ENCODE measurements at places on chromosomes 11 and 22.

DNA sequence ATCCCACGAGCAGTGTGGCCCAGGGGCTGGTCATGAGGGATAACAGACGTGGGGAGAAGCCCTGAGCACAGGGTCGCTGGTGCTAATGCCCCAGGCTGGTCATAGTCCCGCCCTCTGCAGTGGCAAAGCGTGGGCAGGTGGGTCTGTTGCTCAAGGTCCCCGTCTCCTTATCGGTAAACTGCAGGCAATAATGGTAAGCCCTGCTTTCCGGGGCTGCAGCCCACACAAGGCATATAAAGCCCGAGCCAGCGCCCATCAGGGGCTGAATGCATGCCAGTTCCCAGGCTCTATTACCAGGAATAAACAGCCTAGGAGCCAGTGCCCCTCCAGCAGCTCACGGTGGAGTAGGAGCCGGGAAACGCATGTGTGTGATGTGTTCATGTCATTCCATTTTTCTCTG is 261.0 kb downstream of the BRD1 start:
- DNase-seq, result no peak

DNA sequence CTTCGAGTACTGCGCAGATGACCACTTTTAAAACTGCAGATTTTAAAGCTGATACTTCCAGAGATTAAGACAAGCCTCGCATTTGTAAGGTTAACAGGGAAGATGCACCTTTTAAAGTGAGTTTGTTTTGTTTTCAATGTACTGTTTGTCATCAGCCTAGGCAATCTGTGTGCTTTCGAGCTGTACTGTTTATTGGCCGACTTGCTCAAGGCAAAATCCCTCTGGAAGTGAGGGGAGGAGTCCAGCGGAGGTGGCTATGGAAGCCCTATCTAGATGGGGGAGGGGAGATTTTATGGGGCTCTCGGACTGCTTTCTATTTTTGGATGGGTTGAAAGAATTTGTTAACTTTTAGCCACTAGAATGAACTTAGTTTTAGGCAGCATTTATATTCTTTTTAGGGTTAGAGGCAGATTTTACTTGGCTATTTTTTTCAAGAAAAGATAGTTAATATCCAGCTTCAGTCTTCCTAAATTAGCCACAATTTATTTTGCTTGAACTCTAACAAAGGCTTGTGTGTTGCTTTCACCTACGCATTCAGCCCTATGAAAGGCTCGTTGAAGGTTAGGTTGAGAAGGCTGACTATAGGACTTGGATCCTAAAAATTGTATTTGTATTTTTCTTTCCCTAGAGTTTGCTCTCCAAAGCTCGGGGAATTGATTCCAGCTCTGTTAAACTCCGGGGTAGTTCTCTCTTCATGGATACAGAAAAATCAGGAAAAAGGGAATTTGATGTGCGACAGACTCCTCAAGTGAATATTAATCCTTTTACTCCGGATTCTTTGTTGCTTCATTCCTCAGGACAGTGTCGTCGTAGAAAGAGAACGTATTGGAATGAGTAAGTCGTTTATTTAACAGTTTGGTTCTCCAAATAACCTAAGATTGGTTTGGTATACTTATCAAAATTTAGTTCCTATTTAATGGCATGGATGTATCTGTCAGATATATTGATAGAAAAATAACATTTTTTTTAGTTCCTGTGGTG is 2.1 kb downstream of the WEE1 start:
- DNase-seq, result no peak

- DNase-seq, result no peak
Observed at GRCh38 chr11:26946257-26946716, 47.6 kb upstream of the FIBIN start.

- DNase-seq, result no peak
Observed at GRCh38 chr11:61552108-61552635, 28.7 kb downstream of the SYT7 start.

DNA sequence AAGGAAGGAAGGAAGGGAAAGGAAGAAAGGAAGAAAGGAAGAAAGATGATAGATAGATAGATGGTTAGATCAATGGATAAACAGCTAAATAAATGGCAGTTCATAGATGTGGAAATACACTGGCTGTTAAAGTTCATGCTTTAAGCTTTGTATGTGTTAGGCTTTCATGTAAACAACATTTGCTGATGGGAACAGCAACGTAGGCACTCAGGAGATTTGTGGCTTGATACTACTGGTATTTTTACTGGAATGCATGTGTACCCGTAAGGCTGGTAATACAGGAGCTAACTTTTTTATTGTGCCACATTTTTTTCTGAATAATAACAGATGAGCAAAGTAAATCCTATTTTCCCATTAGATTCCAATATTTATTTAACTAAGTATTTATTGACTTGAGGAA is 85.6 kb downstream of the NCAM1 start:
- DNase-seq, result no peak

DNA sequence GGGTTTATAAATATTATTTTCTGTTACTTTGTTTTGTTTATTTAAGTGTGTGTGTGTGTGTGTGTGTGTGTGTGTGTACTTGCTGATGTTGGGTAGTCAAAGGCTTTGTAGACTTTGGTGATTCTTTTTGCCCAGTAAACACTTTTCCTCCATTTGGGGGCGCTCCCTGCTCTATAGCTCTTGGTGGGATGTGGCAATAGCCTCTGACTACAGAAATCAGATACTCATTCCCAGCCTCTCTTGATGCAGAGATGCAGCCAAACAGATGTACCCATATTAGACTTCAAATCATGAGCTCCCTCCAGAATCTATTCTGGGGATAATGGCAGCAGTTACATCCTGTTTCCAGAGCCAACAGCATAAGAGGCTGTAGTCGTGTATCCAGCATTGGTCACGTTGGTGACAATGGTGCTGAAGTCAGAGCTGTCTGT is 33.4 kb upstream of the APOL5 start:
- DNase-seq, result no peak

DNA sequence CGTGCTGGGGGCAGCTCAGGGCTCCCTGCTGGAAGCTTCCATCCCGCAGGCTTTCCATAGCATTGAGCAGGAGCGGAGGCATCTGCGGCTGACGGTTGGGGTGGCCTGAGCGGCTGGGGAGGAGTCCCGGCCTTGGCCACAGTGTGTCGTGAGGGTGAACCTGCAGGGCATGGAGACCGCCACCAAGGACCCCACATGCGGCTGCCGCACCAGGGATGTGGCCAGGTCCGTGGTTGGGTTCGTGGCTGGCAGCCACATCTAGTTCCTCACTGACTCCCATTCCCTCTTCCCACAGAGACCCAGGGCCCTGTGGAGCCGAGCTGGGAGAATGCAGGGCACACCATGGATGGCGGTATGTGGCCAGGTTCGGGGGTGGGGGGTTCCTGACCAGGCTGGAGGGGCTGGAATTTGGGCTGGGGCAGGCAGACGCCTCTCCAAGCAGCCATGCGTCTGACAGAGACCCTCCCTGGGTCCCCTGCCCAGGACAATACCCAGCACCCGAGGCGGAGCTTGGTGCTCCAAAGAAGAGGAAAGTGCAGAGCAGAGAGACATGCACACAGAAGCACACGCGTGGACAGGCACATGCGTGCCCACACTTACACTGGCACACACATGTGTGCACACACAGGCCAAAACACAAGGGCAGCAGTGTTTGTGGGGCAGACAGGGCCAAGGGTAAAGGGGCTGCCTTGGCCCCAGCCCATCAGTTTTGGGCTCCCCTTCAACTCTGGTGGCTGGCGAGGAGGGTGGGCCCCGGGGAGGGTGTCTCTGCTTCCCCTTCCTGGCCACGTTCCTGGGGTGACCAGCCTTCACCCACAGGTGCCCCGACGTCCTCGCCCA is 2.7 kb downstream of the MUC5B start:
- no peak for DNase-seq

GRCh38 chr11:108115500-108116140 is 5.7 kb upstream of the ACAT1 start:
- DNase-seq, result no peak

DNA sequence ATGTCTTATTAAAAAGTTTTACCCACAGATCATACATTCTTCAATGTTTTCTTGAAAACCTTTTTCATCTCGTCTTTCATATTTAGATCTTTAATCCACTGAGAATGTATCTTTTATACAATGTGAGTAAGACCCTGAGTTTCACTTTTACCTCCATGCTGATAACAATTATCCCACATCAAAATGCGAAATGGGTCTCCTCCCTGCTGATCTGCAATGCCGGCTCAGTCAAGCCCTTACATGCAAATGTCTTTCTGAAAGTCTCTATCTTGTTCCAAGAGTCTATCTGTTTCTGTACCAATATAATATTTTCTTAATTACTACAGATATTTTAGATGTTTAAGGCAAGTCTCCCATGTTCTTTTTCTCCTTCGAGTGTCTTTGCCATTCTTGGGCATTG is 50.9 kb downstream of the CDON start:
- no peak for DNase-seq

DNA sequence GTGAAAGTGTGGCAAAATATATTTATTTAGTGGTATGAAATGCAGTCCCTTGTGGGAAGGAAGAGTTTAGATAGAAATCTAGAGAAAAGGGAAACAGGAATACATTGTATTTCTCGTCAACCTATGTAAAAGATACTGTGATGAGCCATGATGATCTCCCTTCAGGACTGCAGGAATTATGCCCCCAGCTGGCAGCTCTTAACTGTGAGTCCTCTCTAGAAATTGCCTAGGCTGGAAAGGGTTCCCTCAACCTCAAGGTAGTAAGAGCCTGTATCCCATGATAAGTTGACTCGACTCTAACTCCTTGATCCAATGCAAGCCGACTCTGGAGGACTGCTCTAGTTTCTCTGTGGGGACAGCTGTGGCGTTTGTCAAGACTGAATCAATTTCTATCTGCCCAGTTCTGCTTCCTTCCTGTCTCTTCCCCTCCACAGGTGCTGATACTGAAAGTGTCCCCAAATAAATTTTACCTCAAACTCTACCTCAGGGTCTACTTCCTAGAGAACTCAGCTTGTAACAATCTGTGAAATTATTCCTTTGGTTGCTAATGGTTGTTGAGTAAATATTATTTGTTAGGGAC is 897.3 kb downstream of the METTL15 start:
- no peak for DNase-seq

DNA sequence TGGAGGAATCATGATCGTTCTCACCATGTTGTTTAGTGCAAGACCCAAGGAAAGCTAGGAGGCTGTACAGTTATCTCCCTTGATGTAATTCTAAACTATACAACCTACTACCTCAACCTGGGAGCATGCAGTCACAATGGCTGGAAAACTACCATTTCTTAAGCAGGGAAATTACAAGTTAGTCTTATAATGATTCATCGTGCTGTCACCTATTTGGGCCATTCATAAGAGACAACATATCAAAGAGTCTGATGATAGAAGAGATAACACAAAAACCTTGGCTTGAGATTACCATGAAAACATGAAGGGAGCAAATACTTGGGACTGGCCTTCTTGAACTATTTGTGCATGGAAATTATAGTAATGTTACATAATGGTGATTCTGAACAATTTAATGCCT is 30.5 kb upstream of the BLID start:
- DNase-seq, result no peak

DNA sequence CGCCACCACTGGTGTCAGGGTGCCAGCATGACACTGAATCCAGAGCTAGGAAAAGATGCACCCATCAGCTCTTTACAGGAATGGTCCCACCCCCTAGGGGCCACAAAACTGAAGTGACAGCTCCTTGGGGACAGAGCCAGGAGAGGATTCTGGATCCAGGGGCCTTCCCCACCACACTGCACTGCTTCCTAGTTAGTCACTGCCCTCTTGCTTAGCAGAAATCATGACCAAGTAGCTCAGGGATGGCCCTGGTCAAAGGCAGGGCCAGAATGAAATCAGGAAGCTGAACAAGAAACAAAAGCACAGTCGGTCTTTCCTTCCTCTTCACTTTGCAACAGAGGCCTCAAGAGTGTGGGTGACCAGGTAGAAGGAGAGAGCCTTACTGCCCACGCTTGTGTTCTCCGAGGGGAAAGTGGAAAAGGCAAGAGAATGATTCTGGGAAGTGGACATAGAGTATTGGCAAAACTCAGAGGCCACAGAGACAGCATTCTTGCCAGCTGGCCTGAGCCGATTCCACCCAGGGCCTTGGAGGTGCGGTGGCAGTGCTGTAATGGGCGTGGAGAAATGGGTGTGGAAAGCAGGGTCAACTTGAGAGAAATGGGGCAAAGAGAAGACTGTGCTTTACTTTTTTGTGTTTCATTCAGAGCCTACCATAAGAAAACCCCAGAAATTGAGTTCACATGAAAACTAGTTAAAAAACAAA is 39.8 kb downstream of the KCNJ1 start:
- no peak for DNase-seq

DNA sequence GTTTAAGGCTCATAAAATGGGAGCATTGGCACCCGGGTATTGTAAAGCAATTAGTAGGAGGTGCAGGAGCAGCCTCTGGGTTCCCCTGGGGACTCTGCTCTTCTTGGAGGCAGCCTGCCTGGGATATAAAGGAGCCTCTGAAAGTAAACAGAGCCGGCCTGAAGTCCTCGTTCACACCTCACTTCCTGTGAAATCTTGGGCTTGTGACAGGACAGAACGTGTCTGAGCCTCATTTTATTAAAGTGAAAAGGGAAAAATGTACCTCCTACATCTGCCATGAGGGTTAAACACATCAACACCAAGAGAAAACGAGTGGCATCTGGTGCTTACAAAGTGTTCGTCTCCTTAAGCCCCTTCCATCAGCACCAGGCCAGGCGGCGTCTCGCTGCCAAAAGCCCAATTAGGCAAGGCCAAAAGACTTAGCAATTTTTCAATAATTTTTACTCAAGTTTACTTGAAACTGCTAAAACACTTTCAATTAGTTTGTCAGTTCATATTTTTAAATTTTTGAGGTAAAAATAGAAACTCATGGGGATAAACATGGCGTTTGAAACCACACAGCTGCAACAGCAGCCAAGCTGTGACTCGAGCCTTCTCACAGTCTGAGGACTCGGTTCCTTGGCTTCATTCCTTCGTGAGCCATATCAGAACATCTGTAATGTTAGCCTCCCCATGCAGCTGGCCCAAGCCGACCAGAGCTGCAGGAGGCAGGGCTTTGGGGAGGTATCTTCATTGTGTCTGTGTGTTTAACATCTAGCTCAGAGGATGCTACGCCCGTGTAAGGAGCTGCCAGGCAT is 33.6 kb downstream of the MAP6 start:
- no peak for DNase-seq

DNA sequence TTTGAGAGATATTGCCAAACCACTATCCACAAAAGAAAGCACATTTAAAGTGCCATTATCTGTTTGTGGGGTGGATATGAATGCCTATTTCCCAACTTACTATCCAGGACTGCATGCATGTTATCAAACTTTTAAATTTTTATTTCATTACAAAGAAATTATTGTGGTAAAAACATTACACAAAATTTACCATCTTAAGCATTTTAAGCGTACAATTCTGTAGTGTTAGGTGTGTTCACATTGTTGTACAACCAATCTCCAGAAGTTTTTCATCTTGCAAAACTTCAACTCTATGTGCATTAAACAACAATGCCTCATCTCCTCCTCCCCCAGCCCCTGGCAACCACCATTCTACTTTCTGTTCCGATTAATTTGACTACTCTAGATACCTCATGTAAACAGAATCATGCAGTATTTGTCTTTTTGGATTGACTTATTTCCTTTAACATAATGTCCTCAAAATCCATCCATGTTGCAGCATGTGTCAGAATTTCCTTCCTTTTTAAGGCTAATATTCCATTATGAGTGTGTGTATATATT is 17.6 kb upstream of the CD44 start:
- DNase-seq, result no peak
